Activated CD4-positive, alpha-beta T cell treated with anti-CD3 and anti-CD28 coated beads for 24 hours (primary cell): ENCODE measurements at places on chromosomes 4 and X.

DNA sequence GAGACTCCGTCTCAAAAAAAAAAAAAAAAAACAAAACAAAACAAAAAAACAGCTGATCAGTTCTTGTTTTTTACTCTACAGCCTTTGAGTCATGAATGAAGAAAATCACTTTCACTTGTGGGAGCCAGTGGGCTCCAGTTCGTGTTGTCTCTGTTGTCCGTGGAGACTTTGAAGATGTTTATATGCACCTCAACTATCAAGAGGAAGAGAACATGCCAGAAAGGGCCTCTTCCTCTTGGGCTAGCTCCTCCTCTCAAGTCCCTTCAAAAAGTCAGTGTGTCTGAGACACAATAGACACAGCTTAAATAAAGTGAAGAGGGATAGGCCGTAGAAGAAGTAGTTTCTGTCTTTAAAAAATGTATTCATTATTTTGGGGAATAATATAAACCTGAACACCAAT lies 182.7 kb downstream of the KDR start:
- no peak for DNase-seq

DNA sequence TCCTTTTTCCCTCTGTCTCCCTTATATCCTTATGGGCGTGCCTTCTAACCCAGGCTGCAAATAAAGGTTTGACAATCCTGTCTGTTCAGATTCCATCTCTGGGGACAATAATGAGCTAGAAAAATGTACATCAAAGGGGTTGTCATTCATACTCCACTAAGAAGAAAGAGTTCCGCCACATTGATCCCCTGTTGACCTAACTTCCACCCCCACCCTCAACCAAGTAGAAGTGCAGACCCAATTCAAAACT lies 541 bp upstream of the GABRA3 start:
- DNase-seq: no peak

DNA sequence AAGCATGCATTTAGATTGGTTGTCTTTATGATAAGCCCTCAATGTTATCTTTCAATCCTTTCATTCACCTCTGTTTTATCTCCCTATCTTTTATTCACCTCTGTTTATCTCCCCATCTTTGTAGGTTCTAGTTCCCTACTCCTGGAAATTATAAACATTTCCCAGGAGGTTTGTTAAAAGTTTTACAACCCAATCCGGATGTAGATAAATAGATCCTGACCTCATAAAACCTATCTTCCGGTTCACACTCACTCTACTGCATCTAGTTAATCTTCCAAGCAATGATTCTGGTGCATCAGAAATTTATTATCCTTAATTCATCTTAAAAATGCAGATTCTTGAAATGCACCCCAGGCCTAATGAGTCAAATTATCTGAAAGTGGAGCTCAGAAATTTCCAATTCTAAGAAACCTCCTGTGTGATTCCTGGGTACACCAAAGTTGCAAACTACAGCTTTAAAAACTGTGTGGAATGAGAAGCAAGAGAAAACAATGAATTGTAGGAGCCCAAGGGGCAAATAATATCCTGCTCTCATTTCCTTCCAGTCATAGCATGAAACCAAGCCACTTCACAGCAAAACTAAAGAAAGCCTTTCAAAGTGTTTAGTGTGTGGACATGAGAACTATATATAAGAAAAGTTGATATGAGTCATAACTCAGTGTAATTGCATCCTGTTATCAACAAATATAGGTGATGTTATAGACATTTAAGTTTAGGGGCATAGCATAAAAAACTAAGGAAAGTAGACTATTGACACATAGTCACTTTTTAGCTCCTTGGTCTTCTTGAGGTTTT lies 51.1 kb upstream of the UGT8 start:
- no peak for DNase-seq

DNA sequence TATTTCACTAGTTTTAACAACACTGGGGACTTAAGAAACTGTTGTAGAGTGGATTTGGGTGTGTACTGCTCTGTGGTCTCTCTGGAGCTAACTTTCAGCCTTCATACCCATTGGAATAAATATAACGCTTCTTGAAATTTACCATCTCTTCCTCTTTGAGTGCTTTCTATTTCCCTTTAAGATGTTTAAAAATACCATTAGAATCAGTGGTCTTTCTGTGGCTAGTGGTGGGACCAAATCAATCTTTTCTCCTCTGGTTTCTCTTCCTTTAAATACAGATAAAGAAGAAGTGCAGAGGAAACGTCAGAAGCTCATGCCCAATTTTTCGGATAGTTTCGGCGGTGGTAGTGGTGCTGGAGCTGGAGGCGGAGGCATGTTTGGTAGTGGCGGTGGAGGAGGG lies 92.0 kb downstream of the NFKB1 start:
- no peak for DNase-seq

- DNase-seq: no peak
Observed at GRCh38 chr4:56637154-56637553, 43.9 kb downstream of the HOPX start.

DNA sequence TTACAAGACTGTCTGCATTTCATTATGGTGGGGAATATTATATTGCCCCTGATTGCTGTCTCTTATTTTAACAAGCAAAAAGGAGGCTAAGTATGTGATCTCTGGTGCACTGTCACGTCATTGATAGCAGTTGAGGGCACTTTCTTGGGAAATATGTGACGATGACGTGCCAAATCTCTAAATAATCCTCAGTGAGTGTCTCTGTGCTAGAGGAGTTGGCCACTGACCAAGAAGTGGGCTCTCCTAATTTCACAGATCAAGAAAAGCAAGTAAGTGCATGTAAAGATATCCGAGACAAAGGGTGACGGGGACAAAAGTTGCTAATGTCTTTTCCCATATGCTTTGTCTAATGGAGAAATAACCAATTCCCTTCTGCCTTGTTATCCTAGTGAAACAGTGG lies 487.4 kb upstream of the TENM3 start:
- DNase-seq: no peak

- no peak for DNase-seq
Observed at GRCh38 chr4:68735106-68735505, 64.7 kb upstream of the UGT2B15 start.

GRCh38 chr4:84501202-84501503 lies 2.1 kb upstream of the NKX6-1 start:
- DNase-seq: no peak

DNA sequence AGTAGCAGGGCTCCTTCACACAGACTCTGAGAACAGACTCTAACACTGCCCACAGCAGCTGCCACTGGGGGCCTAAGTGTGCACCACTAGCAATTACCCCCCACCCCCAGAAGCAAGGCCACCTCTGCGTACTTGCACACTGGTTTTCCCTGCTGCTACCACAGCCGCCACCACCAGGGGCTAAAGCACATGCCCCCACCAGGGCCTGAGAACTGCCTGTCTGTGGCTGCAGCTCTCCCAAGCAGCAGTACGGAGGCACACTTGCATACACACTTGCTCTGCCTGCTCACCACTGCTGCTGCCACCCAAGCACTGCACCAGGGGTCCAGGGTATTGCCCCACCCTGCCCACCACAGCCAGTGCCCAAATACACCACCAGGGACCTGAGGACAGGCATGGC lies 59.6 kb downstream of the SCML2 start:
- no peak for DNase-seq

DNA sequence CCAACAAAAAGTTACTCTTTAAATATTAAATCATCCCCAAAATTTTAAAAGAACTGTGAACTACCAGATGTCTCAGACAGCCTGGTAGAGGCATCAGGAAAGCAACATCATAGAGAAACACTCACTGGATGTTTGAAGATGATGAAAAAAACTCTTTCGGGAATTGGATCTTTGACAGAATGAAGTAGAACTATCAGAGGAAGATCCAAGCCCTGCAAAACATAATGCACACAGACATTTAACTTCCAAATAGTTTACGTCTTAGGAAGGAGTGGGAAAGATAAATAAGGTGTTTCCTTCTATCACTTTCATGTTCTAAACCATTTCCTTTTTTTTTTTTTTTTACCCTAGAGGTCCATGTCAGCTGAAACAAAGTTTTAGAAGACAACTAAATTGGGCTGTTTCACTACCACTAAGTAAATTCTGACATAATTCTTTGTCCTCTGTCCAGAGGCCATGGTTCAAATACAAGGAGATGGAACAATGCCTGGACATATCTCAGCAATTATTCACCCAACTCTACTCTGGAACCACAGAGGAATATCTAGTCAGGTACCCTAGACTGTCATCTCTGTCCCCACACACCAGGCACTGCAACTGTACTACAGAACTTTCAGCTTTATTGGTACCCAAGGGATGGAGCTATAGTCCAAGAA lies 217.7 kb upstream of the INTU start:
- no peak for DNase-seq

GRCh38 chrX:54413753-54414152 lies 26.5 kb upstream of the TSR2 start:
- DNase-seq: no peak

DNA sequence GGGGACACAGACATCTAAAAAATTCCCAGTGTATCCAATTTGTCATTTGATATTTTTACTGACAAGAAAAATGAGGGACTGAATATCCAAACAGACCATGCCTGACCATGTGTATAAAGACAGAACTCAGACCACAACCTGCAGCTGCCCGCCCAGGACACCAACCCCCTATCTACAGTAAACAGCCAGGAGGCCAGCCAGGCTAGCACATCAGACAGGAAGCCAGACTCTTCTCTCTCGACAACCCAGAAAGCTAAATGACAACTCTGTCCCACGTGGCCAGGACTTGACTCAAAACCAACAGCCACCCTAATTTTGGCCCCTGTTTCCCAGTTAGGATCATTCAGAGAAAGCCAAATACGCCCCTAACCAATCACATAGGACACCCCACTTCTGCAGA lies 15.1 kb downstream of the AFAP1 start:
- DNase-seq: no peak

- no peak for DNase-seq
Observed at GRCh38 chr4:150648123-150648522, 66.2 kb downstream of the MAB21L2 start.

GRCh38 chr4:54677416-54677815 lies 19.7 kb downstream of the KIT start:
- no peak for DNase-seq

DNA sequence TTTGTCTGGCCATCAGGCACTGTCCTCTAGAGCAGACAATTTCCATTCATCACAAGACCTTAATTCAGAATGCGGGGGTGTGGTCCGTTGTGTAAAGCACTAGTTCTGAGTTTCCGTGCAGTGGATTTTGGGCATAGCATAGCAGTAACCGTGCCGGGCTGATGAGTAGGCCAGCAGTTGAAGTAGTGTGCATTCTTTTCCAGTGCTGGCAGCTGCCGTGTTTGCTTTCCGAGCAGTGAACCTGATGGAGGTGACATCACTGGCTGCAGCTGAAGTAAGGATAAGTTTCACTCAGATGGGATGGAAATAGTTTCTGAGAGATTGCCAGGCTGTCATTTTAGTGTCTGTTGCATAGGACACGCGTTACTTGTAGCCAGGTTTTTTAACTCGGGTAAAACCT lies 107.0 kb upstream of the STIM2 start:
- DNase-seq: no peak
